ENCODE measurements at places on chromosomes 6 and 20.

GRCh38 chr6:165858586-165858985 lies 195.5 kb upstream of the PDE10A start:
- DNase-seq = no peak

- DNase-seq = no peak
Measured at GRCh38 chr20:37356387-37356786, 10.4 kb downstream of the SRC start.

GRCh38 chr6:169406034-169406433 lies 152.4 kb upstream of the THBS2 start:
- DNase-seq = no peak

DNA sequence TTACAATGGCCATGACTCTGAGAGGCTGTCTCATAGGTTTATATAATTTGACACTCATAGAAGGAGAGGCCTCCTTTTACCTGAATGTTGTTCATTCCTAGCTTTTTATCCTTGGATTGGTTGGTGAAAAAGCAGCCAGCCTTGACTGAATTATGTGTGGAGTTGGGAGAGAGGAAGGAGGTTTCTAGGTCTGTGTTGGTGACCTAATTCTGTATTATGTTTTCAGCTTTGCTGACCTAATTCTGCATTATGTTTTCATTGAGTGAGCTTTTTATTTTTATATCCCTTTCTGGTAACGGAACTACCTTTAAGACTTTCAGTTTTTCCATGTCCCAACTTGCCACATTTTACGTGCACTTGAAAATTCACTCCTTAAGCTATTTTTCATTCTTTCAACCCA lies 59.1 kb upstream of the RNF144B start:
- DNase-seq = no peak

GRCh38 chr20:23514848-23515247 lies 23.9 kb downstream of the CST8 start:
- DNase-seq = no peak

GRCh38 chr6:147936703-147937470 lies 405.8 kb upstream of the SASH1 start:
- DNase-seq = no peak

- DNase-seq = no peak
Measured at GRCh38 chr6:1991332-1991878, 254.0 kb downstream of the GMDS start.

DNA sequence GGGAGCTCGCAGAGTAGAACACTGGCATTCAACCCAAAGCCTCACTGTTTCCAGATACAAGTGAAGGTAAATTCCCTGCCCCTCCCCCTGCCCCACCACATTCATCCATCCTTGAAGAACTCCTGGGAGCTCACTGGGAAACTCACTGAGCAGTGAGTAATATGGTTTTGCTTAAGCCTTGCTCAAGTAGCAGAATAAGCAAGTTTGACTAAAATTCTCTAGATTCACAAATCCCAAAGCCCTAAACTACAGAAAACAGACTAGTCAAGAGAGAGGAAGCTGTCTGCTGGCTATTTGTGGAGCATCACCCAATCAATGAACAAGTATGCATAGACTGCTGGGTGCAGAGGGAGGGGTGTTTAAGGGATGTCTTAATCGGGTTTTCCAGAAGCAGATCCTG lies 82.1 kb downstream of the UNC5CL start:
- DNase-seq = no peak

GRCh38 chr20:52012079-52012478 lies 179.5 kb downstream of the ZFP64 start:
- DNase-seq = no peak

DNA sequence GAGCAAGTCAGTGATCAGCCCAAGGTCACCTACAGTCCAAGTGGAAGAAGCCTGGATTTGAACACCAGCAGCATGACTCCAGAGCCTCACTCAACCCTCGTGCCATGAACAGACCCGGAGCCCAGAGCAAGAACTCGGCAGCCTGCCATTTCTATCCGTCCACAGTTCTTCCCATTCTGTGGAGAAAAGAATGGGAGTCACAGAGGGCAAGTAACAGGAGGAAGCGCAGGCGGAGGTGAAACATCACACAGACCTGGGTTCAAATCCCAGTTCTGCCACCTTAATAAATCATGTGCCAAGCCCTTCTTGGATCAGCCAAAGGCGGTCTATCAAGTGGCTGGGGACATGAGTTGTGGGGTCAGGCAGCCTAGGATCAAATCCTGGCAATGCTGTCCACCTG lies 4.3 kb downstream of the PREX1 start:
- no peak for DNase-seq

DNA sequence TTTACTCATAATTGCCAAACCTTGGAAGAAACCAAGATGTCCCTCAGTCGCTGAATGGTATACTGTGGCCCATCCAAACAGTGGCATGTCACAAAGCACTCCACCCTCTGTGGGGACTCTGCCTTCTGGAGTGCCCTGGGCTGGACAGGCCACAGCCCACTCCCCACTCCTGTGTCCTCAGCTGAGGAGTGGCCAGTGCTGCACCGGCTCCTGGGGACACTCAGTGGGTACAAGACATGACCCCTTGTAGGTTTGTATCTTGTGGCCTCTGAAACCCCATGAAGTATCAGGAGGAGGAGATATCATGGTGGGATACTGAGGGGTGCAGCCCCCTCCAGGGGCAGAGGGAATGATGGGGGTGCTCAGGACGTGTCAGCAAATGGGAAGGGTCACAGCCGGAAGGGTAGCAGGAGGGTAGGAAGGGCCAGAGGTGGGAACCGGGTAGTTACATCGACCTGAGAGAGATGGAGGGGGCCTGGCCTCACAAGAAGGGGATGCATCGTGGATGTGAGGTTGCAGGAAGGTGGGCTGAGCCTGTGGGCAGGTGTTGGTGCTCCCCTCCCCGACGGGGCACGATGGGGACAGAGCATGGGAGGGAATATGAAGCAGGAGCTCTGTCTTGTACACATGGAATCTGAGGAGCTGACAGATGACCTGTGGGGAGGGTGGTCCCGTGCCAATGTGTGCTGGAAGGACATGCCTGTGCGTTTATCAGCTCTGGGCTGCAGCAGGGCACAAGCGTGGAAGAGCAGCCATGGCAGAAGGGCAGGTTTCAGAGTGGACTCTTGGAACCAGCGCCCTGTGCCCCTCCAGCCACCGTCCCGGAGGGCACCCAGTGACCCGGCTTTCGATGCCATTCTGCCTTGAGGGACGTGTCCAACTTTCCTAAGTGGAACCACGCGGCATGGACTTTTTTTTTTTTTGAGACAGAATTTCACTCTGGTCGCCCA lies 11.9 kb upstream of the HELZ2 start:
- DNase-seq = no peak

DNA sequence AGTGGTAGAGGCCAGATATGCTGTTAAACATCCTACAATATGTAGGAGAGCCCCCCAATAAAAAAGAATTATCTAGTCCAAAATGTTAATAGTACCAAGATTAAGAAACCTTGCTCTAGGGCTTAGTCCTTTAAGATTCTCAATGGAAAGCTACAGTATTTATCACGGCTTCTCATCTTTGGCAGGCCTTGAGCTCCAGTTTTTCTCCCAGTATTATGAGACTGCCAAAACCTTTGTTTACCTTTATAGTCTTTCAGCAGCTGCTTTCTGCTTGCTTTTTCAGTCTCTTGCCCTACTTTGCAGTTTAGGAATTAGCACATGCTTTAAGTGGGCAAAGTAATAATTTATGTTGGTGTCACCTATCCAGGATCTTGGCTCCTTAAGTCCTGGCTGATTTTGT lies 59.7 kb downstream of the NHLRC1 start:
- DNase-seq = no peak

- no peak for DNase-seq
Measured at GRCh38 chr6:142627474-142627873, 317.5 kb downstream of the HIVEP2 start.

DNA sequence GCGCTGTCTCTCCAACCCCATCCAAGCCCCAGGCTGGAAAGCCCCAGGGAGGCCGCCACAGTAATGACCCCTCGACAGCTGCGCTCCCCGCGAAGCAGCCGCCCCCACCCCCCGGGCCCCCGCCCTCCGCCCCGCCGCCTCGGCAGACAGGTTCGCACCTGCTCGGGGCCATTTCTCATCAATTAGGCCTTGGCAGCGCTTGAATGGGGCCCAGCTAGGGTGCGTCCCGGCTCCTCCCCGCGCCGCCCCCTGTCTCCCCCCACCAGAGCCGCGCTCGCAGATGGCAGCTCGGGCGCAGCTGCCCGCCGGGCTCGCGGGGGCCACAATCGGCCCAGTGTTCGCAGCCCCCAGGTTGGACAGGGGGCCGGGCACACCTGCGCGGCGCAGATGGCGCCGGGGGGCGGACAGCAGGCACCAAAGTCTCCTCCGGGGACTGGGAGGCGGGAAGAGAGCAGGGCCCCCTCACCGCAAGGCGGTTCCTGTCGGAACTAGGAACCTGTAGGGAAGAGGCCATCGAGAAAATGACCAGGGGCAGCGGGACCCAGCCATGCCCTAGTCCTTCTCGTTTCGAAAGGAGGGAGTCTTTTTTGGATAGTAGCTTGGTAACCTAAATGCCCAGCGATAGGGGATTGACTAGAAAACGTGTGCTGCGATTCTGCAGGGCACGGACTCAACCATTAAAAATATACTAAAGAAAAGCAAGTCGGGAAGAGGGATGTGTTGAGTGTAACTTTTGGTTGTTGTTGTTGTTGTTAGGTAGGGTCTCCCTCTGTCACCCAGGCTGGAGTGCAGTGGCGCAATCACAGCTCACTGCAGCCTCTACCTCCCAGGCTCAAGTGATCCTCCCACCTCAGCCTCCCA lies 83.2 kb upstream of the EYA2 start:
- DNase-seq = no peak

DNA sequence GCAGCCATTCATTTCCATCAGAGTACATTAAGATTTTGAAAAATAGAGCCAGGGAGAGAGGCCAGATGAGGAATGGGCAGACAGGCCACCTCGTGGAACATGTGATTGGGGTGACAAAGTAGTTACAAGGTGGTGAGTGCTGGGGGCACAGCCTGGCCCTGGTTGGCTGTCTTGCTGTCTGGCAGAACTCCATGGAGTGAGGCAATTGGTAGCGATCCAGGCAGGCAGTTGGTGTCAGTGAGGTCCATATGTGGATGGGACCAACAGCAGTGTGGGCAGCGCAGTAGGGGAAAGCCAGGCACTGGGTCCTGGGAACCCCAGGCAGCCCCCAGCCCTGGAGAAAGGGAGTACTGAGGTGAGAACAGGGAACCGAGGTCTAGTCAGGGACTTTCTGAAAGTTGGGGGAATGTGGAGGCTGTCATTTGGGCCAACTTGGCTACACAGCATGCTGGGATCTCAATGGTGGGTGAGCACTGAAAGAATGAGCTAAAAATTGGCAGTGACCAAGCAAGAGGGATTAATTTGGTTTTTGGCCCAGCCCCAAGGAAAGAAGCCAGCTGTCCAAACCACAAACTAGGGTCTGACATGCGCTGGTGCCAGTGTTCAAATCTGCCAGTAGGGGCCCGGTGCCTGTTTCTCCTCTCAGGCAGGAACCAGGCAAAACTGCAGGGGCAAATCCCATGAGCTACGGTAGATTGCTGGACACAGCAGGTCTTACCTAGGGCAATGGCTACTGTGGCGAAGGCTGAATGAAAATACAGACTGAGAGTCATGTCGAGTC lies 61.4 kb upstream of the E2F3 start:
- DNase-seq = no peak

GRCh38 chr6:127630800-127631199 lies 53.8 kb downstream of the C6orf58 start:
- no peak for DNase-seq

- no peak for DNase-seq
Measured at GRCh38 chr6:15352845-15353244, 107.0 kb downstream of the JARID2 start.

GRCh38 chr20:32004963-32005362 lies 5.3 kb upstream of the CCM2L start:
- DNase-seq = peak; percentile 60

- DNase-seq = no peak
Measured at GRCh38 chr6:134303891-134304290, 14.0 kb downstream of the SGK1 start.
